Stromal cell of bone marrow (primary cell): ENCODE measurements at places on chromosomes 2 and 18.

DNA sequence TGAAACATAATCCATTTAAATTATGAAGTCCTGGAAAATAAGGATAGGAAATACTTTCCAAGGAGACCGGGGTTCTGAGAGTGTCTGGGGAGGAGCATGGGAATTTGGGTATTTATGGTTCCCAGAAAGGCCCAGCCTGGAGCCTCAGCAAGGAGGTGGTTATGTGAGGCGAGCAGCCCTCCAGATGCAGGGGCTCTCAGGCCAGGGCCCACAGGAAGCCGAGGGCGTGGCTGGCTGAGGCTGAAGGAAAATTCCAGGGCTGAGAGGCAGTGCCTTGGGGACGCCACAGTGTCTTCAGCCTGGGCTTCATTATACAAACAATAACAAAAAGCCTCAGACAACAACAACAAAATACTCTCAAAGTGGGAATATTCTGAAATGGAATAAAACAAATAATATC is 86.9 kb upstream of the SERPINE2 start:
- no peak for DNase-seq

- DNase-seq: no peak
These were observed 8.0 kb downstream of the NGEF start for GRCh38 chr2:233005096-233005495.

DNA sequence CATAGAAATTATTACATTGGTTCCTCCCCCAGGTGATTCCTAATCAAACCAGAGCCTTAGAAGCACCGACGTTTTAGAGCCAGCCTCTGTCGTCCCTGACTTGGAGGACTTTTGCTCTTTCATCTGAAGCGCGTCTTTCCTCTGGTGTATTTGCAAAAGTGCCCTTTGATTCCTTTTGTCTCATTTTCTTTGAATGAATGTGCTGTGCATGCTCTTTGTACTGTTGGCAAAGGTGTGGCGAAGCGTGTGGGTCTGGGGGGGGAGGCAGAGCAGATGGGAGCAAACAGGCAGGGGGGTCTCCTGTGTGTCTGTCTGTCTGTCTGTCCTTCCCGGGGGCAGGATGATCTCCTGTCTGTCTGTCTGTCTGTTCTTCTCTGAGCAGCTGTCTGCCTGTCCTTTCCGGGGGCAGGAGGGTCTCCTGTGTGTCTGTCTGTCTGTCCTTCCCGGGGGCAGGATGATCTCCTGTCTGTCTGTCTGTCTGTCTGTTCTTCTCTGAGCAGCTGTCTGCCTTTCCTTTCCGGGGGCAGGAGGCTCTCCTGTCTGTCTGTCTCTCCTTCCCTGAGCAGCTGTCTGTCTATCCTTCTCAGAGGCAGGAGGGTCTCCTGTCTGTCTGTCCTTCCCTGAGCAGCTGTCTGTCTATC is 205.5 kb upstream of the MYT1L start:
- DNase-seq: no peak

- DNase-seq: no peak
These were observed 273.0 kb downstream of the RNF152 start for GRCh38 chr18:61619783-61620182.

DNA sequence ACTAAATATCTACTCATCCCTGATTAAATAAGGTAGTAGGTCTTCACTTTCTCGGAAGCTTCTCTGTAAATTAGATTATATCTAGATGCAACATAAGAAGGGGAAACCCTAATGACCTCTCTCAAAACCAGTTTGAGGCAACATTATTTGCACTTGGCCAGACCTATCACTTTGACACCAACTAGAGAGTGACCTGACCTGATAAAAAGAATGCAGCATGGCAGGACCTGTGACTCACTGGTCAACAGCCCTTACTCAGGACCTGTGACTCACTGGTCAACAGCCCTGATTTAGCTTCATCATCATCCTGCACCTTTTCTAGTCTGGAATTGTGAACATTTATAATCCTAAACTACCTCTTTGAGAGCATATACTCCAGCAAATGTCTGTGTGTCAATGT is 1957.7 kb upstream of the CELF4 start:
- DNase-seq: peak; percentile 2

DNA sequence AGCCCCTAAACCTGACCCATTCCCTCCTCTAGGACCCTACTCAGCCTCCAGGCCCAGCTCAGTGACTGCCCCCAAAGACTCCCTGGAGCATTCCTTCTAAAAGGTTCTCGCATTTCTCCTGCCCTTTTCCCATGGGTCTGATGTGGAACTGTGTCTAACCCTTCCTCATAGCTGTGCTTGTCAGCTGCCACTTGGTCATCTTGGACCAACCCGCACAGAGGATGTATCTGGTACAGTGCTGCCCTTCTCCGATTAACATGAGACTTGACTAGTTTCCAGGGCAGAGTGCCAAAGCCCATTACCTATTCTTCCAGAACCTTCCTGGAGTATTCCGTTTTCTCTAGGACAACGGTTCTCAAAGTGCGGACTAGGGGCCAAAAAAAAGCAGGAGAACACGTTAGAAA is 518 bp upstream of the NFU1 start:
- DNase-seq: peak; percentile 44
